ENCODE measurements at places on chromosomes 5 and 9.

DNA sequence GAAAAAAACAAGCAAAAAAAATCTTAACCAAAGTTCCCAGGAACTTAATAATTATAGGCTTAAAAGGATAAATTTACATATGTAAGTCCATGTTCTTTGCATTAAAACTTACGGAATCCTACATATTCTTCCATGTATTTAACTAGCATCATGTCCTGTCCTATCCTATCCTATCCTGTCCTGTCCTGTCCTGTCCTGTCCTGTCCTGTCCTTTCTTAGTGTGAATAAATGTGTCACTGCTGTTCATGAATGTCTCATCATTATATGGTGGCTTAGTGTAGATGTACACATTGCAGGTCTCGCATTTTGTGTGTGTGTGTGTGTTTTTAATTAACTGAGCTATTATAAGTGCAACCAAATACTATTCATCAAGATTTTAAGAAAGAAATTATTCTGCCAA lies 90.0 kb downstream of the TMEM167A start:
- DNase-seq = no peak

- DNase-seq = no peak
Observed at GRCh38 chr5:96072138-96072790, 110.6 kb upstream of the ELL2 start.

DNA sequence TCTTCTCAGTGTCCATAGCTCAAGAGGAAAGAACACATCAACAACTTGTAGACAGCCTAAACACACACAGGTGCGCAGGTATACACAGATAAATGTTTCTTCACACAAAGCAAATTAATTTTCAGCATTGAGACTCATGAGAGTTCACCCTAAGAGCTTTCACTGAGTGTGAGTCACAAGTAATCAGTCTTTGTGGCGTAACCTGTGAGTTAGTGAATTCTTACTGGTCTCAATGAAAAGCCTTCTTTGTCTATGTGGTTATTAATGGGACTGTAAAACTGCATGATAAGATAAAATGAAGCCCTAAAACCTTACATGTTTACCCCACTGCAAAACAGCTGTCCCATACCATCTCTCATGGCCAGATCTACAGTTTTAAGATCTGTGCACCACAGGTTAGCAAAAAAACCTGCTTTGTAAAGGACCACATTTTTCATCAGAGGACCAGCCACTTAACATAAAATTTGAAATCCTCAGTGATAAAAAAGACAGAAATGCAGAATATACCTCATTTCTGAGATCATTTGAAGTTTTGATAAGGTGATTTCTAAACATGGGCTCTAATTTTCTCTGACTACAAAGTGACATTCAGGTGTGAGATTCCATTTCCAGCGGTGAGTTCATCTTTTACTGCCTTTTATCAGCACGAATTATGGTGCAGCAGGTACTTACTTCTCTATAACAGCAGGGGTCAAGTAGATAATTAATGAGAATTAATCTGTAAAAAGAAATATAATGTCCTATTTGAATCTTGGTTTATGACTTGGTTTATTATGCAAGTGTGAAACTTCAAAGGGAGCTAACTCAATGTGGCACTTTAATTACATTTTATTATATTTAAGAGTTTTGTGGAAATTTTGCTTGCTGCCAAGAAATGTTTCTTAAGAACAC lies 335.7 kb upstream of the PIK3R1 start:
- no peak for DNase-seq

DNA sequence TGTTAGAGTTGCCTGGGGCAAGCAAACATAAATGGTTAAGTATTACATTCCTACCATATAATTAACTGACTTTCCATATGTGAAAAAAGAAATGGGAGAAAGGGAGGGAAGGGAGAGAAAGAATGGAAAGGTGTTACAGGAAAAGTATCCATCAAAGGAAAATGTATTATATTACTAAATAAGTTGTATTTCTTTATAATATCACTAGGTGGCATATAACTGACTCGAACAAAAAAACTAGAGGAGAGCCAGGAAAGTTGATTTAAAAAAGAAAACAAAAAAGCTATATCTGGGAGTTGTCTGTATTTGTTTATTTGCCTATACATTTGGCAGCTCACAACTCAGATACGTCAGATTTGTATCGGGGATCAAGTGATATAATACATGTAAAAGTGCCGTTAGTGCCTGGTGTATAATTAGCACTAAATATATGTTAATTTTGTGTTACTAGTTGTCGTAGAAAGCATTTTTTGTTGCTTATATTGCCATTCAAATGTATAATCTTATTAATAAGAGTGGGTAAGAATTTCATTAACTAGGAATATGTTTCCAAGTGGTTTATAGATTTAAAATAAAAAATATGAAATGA lies 59.6 kb upstream of the ADAMTS19 start:
- no peak for DNase-seq

DNA sequence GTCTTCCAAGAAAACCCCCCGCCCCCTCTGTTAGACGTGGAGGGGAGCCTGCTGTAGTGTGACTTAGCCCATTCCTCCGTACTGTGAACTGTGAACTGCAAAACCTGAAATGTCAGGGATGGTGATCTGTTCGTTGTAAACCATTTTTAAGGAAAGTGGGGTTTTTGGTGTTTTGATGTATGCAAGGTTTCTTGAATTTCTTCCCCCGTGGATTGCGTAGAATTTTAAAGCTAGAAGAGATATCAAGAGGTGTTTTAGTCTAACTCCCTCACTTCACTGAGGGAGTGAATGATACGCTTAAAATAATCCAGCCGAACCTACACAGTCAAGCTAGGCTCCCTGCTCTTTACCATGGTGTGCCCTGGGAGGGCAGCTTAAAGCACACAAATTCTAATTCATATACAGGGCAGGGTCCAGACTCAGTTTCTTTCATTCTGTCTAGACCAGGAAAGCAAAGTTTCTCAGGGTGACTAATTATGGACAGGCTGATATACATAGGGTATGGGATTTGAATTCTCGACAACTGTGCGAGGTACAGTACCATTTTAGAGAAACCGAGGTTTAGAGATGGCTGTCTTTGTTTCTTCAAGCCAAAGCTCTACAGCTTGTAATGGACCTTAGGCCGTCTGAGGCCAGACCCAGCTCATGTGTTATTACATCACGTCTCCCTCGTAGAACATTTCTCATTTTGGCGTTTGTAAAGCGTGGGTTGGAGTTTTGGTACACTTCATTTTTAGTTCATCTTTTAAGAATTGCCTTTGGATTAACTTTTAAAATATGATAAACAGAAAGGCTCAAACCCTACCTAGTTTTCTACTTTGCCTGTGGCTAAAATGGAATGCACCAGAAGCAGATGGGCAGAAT lies 2.7 kb downstream of the PTGER4 start:
- DNase-seq = peak; percentile 48

GRCh38 chr5:132209901-132210545 lies 17.6 kb downstream of the P4HA2 start:
- DNase-seq = no peak

DNA sequence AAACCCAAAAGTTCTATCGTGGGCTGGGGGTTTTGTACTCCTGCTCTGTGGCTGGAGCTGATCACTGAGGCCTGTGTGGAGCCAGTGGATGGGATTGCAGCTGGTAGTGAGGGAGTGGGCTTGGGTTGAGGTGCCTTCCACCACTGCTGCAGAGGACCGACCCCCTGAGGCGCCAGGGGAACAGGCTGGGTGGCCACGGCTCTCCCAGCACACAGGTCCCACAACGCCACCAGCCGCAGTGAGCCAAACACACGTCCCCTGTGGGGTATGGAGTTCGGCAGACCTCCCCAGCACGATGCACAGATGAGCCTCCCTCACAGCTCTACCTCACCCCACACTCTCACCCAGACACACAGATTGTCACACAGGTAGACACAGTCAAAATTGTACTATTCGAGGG lies 109.1 kb downstream of the DAB2IP start:
- no peak for DNase-seq

DNA sequence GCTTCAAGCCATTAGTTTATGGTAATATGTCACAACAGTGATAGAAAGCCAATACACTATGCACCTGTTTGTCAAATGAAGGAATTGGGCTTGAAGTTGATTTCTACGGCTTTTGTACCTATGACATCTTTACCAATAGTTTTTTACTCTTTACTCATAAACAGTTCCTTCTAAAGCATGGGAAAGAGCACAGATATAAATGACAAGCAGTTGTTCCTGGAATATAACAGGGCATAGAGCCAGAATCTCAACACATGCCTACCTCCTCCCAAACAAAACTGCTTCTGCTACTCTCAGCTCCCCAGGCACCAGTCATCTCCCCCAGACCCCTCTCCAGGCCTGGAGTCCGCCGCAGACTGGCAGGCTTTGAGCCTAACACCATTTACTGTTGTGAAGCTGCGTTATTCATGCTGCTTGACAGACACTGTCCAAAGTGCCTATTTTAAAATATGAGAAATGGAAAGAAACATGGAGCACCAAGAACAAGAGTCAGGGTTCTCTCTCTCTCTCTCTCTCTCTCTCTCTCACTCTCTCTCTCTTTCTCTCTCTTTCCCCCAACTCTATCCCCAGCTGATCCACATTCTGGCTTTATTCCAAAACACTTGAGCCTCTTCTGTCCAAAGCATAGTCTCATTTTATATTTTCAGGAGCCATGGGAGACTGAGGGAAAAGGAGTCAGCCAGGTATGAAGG lies 111.6 kb downstream of the ADRB2 start:
- DNase-seq = no peak

GRCh38 chr5:134289509-134290113 lies 63.7 kb upstream of the PPP2CA start:
- DNase-seq = peak; percentile 83

GRCh38 chr9:129932303-129933151 lies 97.3 kb downstream of the USP20 start:
- DNase-seq = peak; percentile 10

DNA sequence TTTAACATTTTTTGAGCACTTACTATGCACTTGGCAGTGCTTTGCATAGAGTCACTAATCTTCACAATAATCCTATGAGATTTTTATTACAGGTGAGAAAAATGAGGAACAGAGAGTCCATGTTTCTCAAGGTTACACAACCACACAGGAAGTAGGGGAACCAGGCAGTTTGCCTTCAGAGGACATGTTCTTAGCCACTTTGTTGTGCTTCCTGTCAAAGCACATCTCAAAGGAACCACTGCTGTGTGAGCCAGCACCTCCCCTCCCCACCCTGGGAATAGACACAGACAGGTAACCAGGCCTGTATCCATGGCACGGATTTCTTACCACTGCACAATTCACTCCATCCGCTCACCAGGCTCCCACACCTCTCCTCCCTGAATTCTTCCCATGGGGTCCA lies 6.3 kb upstream of the DNAJB5 start:
- DNase-seq = no peak

DNA sequence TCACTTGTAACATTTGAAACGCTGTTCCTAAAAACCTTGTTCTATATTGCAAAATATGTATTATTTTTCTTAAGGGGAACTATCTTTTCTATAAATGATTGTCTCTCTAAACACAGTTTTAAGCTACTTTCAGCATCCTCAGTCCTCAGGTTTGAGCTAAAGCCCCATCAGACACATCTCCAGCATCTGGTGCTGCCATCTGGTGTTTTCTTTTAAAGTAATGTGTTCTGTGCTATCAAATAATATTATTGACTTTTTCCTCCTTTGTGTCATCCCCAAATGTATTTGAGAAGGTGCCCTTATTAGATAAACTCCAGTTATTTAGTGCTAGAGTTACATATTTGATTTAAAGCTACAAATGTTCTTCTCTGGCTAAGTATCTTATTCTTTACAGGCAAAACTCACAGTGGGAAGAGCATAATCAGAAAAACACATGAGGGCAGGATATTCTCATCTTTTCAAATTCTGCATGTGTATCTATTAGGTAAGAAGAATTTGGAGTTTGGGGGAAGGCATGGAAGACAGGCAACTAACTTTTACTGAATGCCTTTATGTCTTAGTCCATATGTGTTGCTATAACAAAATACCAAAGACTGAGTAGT lies 27.5 kb downstream of the ZNF474 start:
- peak; percentile 78 for DNase-seq

DNA sequence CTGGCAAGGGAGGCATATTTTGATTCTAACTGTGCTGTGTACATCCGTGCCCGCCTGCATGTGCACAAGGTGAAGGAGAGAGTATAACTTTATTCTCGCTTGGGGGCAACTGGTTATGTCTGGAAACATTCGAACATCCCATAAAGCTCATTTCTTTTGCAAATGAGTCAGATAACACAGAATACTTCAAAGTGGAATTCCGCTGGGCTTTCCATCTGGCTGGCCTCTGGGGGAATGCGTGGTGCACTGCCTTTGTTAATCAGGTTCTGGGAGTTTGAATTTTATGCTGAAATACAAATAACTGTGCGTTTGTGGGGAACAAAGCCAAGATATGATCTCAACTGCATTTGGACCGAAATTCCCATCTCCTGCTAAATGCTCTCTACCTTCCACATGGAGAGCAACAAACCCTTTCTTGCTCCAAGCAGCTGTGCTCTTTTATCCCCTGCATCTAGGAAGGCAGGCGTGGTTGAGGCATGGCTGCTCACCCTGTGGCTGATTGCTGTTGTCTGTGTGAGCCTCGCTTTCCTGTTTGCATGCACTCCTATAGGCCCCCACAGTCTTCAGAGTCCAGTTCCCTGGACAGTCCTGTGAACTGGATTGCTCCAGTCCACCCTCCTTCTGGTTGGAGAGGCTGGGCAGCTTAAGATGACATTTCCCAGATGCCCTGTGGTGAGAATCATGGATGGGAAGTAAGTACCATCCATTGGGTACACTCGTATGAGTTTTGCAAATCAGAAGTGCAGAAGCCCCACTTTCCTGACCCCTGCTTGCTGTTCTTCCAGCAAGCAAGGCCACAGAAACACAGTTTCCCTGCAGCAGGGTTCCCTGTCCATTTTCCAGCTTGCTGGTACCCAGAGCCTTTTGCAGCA lies 82.9 kb upstream of the ALDH1B1 start:
- DNase-seq = peak; percentile 17

- DNase-seq = peak; percentile 90
Observed at GRCh38 chr5:34499001-34499734, 157.0 kb upstream of the RAI14 start.

DNA sequence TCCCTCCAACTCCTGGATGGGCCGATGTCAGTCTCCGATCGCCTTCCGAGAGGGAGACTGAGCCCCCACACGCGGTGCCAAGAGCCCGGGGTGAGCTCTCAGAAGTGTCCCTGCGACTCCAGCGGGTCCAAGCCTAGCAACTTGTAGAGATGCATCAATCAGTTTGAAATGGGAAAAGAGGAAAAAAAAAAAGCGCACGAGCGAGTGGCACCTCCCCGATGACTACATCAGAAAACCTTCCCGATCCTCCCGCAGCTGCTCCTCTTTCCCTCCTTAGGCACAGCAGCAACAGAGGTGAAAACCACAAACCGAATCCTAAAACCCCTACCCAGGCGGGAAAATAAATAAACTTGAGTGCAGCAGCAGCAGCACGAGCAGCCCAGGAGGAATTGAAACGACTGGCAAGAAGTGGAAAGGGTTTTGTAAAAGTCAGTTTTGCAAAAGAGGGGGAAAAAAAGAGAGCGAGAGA lies 1.0 kb upstream of the EFNA5 start:
- peak; percentile 52 for DNase-seq

GRCh38 chr5:40240111-40240510 lies 439.6 kb upstream of the PTGER4 start:
- peak; percentile 43 for DNase-seq

- peak; percentile 7 for DNase-seq
Observed at GRCh38 chr5:168550656-168551055, 21.6 kb downstream of the FBLL1 start.

Data from IMR-90 (cell line).